ENCODE measurements at places on chromosomes 16 and 17.

DNA sequence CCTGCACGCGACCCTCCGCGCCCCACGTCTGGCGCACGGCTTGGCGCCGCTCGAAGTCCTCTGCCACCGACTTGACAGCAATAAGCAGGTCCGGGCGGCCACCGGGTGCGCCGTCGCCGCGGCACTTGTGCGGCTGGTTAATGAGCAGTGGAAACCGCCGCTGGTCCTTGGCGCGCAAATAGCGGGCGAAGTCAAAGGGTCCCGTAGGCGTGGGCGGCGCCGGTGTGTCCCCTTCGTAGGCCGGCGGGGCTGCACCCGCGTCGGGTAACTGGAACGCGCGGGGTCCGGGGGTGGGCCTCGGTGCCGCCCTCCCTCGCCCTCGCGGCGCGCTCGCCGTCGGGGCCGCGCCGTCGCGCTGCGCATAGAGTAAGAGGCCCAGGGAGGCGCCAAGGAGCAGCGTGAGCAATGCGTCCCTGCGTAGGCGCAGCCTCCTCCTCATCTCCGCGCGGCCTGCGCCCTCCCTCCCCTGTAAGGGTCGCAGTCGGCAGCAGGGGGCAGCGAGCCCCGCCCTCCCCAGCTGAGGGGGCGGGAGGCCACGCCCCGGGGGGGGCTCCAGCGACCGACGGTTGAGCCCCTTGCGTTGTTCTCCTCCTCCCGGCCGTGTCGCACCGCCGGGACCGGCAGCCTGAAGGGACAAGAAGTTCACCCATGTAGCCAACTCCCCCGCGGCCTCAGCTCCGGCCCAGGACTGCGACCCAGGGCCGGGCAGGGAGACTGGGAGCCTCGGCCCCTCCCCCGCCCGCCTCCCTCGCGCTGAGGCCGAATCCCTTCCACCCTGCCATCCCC is 558 bp downstream of the B3GNT9 start:
- no peak for DNase-seq

GRCh38 chr16:85612191-85612800 is 826 bp upstream of the GSE1 start:
- DNase-seq: peak; percentile 96

- DNase-seq: no peak
These were observed 48.6 kb upstream of the MYH10 start for GRCh38 chr17:8679126-8679525.

- no peak for DNase-seq
These were observed 4.6 kb upstream of the SLC12A3 start for GRCh38 chr16:56860226-56861020.

DNA sequence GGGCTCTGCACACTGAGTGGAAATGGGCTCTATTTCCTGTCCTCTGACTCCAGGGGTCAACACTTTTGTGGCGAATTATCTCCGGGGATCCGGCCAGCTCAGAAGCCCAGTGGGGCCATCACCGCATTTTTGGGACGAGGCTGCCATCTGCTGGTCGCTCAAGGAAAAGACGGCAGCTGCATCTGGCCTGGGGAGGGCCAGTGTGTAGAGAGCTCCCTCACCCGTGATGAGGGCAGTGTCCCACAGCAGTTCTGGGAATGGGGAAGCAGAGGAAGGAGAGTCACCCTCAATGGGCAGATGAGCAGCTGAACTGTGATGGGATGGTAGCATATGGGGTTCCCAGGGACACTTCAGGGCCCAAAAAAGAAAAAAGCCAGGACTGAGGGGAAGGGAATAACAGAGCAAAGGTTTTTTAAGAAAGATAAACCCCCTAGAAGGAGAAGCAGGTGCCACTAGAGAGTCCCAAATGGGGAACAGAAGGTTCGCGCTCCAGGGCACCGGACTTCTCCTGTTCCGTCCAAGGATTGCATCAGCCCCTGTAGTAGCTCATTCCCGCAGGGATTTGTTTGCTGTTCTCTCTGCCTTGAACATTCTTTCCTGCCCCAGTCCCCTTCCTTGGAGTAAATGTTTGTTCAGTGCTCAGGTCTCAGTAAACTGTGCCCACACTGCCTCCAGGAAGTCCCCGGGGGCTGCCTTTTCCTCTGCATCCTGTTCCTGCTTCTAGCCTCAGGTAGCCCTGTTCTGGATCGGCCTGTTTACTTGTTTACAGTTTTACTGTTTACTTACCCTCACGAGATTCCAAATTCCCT is 9.3 kb upstream of the ABCC12 start:
- DNase-seq: peak; percentile 48

DNA sequence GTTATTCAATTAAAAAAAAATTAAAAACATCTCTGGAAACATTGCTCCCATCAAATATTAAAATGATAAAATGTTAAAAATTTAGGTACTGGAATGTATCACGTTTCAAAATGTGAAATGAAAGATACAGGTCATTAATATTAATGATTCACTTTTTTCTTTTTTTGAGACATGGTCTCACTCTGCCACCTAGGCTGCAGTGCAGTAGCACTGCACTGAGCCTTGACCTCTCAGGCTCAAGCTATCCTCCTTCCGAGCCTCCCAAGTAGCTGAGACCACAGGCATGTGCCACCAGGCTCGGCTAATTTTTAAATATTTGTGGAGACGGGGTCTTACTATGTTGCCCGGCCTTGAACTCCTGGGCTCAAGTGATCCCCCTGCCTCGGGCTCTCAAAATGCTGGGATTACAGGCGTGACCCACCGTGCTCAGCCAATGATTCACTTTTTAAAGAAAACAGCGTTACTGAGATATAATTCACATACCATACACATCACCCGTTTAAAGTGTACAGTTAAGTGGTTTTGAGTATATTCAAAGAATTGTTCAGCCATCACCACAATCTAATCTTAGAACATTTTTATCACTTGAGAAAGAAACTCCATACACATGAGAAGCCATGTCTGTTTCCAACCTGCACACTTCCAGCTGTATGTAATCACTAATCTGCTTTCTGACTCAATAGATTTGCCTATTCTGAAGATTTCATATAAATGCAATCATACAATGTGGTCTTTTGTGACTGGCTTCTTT is 19.1 kb upstream of the NETO2 start:
- no peak for DNase-seq

- DNase-seq: no peak
These were observed 74.7 kb upstream of the SDK2 start for GRCh38 chr17:73718912-73719311.

DNA sequence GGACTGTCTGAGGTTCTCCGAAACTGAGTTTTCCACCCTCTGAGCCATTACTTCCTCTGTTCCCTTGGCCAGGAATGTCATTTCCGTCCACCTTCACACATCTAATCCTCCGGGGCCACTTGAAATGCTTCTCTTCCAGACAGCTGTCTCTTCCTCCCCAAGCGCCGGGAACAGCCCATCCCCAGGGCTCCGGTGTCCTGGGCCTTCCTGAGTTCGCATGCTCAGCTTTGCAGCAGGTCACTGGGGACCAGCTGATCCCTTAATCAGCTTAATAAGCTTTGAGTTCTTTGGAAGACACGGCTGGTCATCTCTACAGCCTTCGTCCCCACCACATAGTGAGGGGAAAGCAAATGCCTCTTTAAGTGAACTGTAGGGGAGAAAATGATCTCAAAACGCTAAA is 123.4 kb downstream of the DYNLRB2 start:
- no peak for DNase-seq

GRCh38 chr17:39573447-39574298 is 34.0 kb downstream of the NEUROD2 start:
- DNase-seq: peak; percentile 70

- DNase-seq: peak; percentile 25
These were observed 11.0 kb downstream of the CYB561 start for GRCh38 chr17:63434951-63435571.

DNA sequence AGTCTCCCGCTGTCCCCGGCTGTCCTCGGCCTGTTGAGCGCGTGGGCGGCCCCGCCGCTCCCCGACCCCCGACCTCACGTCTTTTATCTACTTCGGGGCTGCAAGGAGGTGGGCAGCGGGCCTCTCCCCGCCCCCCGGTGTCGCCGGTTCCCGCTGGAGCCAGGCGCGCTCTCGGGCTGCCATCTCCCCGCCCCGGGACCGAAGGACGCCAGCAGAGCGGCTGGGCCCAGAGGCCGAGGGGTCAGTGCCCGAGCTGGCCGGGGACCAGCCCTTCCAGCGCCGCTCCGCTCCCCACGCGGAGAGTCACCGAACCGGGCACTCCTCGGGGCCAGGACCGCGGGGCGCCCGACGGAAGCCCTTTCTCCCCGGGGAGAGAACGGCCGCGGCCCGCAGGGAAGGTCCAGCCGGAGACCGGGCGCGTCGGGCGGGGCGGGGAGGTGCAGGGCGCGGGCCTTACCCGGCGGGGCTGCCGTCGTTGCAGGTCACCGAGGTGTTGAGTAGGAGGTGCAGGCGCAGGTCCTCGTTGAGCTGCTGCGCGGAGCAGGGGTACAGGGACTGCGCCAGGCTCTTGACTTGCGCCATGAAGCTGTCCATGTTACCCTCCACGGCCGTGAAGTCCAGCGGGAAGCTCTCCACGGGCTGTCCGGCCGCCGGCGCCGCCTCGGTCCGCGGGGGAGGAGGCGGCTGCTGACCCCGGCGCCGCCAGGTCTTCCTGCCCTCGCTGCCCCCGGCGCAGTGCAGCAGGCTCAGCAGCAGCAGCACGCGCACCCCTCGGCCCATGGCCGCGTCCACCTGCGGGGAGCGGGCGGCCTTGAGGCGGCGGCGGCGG is 643 bp downstream of the NOTUM start:
- DNase-seq: no peak

DNA sequence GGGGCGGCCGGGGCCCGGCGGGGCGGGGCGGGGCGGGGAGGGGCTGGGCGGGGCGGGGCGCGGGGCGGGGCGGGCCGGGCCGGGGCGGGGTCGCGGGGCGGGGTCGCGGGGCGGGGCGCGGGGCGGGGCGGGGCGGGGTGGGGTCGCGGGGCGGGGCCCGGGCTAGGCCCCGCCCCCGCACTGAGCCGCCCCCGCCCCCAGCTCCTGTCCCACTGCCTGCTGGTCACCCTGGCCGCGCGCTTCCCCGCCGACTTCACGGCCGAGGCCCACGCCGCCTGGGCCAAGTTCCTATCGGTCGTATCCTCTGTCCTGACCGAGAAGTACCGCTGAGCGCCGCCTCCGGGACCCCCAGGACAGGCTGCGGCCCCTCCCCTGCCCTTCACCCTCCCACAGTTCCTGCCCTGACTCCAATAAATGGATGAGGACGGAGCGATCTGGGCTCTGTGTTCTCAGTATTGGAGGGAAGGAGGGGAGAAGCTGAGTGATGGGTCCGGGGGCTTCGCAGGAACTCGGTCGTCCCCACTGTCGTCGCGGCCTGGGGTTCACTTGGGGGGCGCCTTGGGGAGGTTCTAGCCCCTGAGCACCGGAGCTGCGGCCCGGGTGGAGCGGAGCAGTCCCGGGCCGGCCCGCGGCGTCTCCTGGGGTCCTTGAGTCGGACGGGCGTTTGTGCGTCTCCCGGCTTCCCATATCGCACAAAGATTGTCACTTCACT is 795 bp upstream of the HBM start:
- DNase-seq: no peak

DNA sequence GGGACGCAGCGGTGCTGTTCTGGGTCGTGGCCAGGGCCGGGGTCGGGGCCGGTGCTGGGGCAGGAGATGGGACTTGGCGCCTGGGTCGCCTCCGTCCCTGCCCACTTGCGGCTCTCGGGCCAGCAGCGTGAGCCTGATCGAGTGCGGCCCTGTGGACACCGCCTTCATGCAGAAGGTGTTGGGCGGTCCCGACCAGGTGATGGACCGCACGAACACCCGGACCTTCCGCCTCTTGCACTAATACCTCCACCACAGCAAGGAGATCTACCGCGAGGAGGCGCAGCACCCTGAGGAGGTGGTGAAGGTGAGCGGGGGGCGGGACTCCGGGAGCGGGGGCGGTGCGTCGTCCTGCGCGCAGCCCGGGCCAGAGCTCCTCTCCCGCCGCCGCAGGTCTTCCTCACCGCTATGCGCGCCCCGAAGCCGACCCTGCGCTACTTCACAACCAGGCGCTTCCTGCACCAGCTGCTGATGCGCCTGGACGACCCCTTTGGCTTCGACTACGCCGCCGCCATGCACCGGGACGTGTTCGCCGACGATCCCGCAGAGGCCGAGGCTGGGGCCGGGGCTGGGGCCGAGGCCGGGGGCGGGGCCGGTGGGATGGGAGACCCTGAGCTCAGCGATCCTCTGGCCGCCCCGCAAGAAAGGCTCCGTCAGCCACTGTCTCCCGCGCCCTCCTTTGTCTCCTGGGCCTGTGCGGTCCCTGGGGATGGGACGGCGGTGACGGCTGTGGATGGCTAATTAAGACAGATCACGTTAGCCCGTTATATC is 4.5 kb upstream of the HSD17B1 start:
- no peak for DNase-seq

DNA sequence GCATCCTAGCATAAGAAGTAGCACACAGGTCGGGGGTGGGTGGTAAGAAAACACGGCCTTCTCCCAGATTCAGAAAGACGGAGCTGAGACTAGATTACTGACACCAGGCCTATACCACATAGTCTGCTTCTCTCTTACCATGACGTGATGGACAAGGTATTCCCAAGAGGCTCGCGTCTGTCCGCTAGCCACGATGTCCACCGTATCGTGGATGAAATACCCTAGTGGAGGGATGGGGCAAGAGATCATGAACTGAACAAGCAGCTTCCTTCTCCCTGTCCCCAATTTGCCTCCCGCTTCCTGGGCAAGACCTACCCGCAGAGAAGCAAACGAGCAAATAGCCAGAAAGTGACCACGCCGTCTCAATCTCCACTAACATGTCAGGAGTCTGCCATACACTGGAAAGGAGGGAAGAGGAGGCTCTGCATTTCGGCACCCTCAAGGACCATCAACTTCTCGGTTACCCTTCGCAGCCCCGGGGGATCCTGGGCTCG is 820 bp downstream of the TLCD1 start:
- DNase-seq: no peak

DNA sequence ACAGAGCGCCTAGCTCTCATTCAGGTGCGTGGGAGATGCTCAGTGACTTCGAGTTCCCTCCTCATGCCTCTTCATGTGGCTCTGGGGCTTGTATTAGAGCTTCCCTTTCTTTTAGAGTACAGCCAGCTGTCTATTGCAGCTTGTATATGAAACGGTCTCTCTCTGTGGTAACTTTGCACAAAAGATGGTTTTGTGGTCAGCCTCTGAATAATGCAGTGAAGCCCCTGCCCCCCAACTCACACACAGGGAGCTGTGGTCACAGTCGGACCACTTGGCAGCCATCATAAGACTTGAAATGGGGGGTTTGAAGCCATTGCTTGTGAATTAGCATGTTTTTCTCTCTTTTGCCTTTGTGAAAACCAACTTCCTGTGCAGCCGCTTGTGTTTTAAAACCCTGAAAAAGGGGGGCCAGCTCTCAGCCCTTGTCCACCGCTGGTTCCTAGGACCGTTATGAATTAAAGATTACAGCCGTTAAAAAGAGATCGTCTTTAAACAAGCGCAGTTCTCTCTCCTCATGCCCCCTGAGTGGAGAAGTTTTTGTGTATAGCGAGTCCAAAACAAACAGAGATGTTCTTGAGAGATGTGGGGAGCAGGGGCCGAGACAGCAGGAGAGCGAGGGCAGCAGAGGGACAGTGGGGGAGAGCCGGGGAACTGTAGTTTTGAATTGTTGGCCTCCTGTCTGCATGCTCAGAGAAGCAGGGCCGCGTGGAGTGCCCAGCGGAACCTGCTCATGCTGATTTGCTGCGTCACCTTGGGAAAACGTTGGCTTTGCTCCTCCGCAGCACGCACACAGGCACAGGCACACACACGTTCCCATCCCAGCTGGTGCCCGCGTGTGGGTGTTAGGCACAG is 199.0 kb downstream of the MSI2 start:
- no peak for DNase-seq

Data from NCI-H226 (cell line).